Endothelial cell (in vitro differentiated cells): ENCODE measurements at places on chromosomes 11 and 22.

DNA sequence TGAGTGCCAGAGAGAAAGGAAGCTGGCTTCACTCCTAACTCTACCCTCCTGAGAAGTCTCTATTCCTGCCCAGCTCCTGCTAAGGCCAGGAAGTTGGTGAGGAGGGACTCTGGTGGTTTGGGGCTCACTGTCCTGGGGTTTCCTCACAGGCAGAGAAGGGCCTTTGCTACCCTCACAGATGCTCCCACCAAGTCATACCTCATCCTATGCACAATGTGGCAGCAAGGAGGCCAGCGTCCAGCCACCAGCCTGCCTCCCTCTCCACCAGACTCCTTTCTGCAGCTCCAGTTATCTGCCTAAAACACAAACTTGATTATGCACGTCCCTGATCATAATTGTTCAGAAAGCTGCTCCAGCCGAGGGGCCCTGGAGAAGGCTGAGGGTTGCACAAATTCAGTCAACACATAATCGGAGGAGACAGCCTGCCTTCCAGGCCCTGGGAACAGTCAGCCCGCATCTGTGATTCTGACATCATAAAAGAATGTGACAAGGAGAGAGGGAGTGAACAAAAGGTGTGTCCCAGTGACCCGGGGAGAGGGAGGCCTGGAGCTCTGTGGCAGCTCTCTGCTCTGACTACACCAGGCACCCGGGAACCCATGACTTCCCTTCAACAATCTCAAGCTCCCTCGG, 28.8 kb downstream of the DKK3 start:
- no peak for DNase-seq

GRCh38 chr22:44916281-44917231, 93.2 kb downstream of the PHF21B start:
- no peak for DNase-seq

- no peak for DNase-seq
These were observed 66.7 kb downstream of the HSD17B12 start for GRCh38 chr11:43747130-43747802.

GRCh38 chr11:131671320-131671719, 300.9 kb downstream of the NTM start:
- no peak for DNase-seq

GRCh38 chr11:73753938-73754337, 6.9 kb downstream of the RAB6A start:
- no peak for DNase-seq

- no peak for DNase-seq
These were observed 44.6 kb downstream of the SFI1 start for GRCh38 chr22:31540966-31541365.

DNA sequence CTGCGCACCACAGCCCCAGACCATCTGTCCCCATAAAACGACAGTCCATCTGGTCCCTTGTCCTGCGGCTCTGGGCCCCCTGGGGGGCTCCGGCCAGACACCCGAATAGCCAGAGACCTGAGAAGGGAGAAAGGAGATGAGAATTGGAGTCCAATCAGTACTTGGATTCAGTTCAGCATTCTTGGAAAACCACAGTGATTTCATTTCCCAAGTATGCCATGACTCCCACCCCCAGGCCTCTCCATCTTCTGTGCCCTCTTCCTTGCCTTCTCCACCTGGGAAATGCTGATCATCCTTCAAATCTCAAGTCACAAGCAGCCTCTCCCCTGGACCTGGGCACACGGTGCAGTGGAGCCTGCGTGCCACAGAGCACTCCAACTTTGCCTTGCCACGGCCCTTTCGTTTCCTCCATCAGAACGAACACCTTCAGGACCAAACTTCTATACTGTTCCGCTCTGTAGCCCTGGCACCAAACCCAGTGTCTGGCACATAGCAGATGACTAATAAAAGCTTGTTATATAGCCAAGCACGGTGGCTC, 10.9 kb upstream of the MFNG start:
- DNase-seq: no peak

DNA sequence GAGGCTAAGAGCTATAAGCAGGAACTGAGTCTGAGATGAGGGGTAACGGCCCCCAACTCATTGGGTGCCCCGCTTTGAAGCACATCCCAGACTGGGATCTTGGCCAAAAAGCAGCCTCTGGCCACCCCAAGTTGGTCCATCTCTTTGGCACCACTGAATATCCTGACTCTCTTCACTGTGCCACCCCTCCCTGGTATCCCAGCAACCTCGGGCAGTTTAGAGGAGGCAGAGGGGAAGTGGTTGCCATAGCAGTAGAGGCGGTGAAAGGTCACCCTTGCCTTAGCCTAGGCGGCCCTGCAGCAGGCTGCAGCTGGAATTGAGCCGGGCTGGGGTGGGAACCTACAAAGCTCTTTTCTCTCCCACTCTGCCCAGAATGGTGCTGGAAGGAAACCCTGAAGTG, 1.1 kb downstream of the PELI3 start:
- no peak for DNase-seq

DNA sequence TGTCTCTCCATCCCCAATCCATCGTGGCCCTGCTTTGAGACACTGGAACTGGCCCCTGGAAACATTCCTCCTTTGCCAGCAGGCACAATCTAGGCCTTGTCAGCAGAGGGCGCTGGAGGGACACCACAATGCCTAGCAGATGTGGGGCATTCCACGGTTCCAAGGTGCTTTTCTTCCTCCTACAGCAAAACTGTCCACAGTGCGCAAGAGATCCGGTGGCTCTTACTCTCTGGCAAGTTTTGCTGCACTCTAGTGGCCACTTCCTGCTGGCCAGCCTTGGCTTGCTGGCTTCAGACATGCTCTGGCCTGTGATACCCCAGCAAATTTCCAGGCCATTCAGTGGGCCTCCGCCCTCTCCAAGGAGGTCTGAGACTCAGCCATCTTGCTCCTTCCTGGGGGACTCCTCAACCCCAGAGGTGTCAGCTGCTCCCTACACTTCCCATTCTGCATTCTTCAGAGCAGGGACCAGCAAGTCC, 17.1 kb upstream of the RBM4B start:
- peak; percentile 93 for DNase-seq

DNA sequence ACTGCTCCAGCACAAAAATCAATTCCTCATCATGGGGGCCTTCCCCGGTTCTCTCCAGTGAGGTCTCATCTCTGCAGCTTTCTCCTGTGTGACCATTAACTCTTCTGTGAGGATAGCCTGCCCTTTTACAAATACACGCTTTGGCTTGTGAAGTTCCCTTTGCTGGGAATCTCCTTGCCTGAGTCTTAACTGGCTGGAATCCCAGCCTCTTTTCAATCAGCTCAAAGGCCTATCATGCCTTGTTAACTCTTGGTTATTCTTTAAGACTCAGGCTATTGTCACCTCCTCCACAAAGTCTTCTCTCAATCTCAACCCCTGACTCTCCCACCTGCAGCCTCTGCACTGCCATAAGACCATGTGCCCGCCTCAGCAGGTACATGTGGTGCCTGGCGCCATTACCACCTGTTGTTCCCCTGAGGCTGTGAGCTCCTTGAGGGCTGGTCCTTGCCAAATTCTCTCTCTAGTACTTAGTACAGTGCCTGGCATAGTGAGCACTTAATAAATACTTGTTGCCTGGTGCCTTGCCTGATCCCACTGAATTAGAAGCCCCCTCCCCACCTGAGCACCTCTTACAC, 128.2 kb downstream of the ST3GAL4 start:
- no peak for DNase-seq

- DNase-seq: no peak
These were observed 80.8 kb downstream of the SIK3 start for GRCh38 chr11:117017456-117017855.

DNA sequence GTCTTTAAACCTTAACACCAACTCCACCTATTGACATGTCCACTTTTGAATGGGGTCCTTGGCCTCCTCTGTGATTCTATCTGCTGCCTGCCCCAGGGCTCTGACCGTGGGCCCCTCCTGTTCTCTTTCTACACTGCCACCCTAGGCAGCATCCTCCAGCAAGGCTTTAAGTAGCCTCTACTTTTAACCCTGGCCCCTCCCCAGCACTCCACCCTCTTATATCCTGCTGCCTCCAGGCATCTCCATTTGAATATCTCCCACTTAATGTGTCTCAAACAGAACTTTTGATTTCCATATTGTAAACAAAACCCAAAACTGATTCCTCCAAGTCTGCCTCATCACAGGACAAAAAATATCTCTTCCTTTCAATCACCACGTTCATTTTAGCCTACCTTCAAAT, 90.5 kb upstream of the ARHGAP32 start:
- no peak for DNase-seq

DNA sequence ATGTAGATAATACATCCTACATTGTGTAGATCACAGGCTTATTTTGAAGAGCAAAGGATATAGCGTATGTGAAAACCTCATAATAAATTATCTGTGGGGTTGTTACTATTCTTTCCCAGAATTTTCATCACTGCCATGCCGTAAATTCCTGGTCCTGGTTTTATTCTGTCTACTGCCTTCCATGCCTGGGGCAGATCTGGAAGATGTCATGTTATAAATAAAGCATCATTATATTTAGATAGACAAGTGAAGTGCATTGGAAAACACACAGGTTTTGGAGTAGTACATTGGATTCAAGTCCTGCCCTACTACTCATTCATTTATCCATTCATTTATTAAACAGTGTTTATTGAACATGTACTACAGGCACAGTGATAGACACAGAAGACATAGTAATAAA, 2.2 kb downstream of the C11orf52 start:
- DNase-seq: no peak

DNA sequence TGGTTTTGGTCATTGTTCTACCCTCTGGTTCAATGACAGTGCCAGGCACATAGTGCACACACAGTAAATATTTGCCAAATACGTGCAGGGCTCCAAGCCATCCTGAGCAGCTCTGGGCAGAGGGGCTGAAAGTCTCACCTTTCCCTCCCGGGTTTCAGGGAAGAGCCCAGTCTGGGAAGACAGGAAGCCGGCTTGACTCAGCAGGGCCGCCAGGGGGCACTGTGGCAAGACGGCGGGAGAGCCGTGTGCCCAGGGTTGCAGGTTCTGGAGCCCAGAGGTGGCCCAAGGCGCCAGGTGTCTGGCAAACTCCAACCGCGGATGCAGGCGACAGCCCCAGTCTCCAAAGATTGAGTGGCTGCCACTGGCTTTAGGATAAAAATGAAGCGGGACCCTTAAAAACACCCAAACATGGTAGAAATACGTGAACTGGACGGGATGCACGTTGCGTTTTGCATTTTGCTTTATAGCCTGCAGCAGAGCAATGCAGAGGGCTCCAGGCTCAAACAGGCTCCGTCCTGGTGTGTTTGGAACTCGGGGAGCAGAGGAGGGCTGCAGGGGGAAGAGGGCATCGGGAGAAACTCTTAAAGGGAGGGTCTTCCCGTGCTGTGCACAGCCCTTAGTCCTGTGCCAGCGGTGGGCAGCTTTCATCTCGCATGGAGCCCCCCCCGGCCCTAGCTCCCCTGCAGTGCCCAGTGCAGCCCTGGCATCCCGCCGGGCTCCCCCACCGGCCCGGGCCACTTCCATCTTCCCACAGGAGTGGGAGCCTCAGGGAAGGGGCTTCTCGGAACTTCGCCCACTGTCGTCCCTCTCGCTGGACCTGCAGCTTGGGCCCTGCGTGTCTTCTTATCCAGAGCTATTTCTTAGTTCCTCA, 10.7 kb downstream of the KRTAP5-5 start:
- peak; percentile 66 for DNase-seq

DNA sequence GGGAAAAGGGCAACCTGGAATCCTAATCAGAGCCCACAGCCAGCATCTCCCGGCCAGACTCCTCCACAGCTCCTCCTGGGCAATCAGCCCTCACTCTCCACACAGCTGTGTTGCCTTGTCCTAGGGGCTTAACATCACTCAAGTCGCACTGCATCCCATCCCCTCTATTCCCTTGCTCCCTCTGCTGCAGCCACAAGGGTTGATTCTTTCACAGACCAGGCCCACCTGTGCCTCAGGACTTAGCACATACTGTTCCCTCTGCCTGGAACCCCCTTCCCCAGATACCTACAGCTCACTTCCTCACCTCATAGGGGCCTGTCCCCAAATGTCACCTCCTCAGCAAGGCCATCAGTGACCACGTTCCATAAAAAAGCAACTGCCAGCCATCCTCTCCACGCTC, 18.4 kb downstream of the SPATA19 start:
- no peak for DNase-seq

DNA sequence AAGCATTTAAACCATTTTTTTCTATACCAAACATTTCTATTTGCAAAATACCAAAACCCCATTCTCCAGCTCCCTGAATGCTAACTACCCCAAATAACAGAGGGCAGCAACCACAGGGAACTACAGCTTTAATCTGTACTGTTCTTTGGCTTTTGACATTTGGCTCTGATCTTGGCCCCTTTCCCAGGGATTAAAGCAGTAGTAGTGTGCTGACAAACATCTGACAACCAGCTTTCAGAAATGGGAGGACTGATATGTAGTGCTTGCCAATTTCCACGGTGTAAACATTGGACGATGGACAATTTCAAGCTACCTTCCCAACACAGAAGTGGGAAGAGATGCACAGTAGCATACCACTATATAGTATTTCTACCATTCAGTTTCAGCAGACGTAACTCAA, 88.4 kb upstream of the TEAD1 start:
- no peak for DNase-seq

DNA sequence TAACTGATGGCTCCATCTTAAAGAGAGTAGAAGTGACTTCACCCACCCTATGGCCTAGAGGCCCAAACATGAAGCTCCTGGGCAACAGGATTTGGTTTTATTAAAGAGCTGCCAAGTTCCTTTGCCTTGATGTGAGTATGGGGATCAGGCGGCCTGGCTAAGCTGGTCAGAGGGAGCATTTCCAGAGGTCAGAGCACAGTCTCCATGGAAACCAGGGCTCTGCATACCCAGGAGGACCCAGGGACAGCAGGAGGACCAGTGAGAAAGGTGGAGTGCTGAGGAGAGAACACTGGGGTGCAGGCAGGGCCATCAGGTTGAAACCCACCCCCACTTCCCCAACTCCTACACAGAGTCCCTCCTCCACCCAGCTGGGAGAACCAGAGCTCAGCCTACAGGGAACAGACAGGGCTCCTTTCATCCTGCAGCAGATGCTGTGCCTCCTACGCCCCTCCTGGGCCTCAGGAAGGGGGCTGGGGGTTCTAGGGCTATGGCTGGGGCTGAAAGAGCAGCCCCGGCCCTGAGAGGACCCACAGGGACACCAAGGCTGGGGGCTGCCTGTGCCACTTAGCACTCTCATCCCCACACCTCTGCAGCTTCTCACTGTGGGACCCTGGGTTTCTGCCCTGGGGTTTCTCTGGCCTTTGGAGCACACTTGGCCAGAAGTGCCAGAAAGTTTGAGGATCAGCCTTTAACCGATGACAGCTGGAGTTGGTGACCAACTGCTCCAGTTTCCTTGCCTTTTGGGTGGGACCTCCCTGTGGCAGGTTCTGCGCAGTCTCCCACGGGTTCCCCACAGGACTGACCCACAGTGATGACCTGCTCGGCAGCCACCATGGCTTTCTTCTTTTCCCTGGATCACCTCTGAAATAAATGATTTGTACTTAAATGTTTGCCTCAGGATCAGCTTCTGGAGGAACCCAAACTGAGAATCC, 13.8 kb upstream of the P2RY6 start:
- no peak for DNase-seq

GRCh38 chr11:94934362-94934761, 39.0 kb downstream of the CWC15 start:
- peak; percentile 39 for DNase-seq
